Neural crest cell (in vitro differentiated cells): ENCODE measurements at places on chromosomes 2 and 18. TPM values are rescaled to one million over a fixed set of nuclear protein-coding genes. Genes with fewer than 3 reads are reported as not detected.

Gene SLC5A7
- 2.7 and 3.0 TPM in 2 replicates for total RNA-seq

- DNase-seq: no peak
Measured at GRCh38 chr2:31674446-31674845, 93.7 kb upstream of the SRD5A2 start.

Gene TRABD2A
- total RNA-seq: 0.84 TPM in 2 replicates

- DNase-seq: no peak
Measured at GRCh38 chr2:126536605-126537200, 119.3 kb upstream of the GYPC start.
